ENCODE measurements at places on chromosomes 1 and 21.

DNA sequence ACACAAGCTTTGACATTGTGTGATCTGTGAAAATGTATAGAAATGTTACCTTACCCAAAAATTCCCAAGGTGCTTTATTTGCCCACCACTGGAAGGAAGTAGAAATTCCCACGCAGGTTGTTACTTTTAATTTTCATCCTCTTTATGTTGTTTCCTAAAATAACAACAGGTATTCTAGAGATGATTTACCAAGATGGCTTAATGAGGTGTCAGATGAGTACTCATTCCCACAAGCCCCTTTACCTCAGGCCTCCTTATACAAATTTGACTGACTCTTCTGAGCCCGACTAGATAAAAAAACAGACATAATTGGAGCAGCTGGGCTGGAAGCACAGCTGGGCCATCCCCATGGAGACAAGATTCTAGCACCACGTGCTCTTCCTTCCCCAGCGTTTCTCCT lies 114.6 kb downstream of the LIPI start:
- no peak for DNase-seq

DNA sequence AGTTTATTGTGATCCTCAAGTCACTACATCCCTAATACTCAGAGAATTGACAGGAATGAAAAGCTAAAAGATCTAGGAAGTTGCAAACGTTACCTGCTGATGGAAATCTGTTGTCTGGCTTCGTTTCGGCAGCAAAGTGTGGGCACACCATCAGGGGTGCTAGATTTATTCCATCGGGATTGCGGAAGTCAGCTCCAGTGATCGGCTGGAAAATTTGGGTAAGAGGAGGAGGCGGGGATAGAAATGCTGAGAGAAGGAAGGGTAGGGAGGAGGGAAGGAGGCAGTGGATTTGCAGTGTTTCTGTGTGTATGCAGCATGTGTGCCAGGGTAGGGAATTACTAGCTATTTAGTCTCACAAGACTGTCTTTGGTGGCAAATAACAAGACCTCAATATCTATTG lies at the start of gene CTSK:
TSS of gene CTSK (minus strand) at position 140 of the 400 bp plus-strand sequence. CDS start 1,455 bp downstream, outside the sequence.
- DNase-seq: no peak

DNA sequence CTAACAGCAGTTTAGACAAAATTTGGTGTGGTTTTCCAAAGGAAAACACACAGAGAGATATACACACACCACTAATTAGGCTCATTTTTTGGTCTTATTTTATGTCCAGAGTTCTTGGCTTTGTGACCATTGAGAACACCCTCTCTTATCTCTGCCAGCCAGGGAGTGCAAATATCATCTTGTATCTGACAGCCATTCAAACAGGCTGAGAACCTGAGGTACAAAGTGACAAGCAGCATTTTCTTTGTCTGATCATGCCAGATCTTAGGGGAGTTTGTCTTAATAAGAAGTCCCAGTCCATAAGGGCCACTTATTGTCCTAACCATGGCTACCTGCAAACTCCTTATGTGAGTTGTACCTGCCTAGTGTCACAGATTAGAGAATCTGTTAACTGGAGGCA lies 1165.2 kb downstream of the BRINP3 start:
- DNase-seq: no peak

- DNase-seq: no peak
These were observed 198.6 kb downstream of the PTPRC start for GRCh38 chr1:198837278-198838021.

DNA sequence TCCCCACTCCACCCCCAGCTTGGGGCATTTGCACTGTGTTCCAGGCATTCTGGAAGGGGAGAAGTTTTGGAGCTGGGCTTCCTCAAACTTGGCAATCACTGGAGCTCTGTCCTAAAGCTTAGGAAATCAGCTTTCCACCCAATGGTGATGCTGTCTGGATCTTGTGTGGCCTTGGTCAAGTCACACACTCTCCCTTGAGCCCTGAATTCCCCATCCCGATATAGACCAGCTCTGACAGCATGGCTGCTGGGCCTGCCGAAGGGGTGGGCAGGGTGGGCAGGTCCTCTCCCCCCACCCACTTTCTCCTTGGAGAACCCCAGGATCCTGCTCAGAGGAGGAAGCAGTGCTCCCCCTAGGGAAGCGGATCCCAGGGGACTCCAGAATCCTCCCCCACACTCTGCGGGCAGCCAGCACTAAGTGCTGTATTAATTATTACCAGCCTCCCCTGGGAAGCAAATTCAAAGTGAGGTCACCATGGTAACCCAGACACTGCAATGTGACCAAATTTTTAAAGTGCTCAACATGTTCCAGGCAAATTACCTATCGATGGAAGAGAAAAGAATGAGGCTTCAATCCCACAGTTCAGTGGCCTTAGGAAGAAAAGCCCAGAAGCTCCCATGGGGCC lies 21.3 kb upstream of the LDLRAP1 start:
- DNase-seq: no peak

GRCh38 chr1:235138821-235139220 lies 10.2 kb upstream of the TOMM20 start:
- no peak for DNase-seq

DNA sequence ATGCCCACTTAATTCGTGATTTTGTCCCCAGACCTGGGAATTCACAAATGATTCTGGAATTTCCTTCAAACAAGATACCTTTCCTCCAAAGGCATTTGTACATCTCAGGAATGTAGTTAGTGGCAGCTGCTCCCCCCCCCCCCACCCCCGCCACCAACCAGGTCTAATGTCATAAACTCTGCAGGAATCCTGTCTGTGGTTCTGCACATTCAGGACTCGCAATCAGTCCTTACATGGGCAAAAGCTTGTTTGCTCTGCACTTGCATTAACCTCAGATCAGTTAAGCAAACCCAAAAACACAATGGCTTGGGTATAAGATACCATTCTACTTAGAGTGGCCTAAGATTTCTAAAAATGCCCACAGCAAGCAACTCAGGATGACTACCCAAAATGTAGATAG lies 143.8 kb downstream of the TGFB2 start:
- DNase-seq: no peak

- DNase-seq: no peak
These were observed 136.3 kb upstream of the SLC44A3 start for GRCh38 chr1:94683886-94684285.

DNA sequence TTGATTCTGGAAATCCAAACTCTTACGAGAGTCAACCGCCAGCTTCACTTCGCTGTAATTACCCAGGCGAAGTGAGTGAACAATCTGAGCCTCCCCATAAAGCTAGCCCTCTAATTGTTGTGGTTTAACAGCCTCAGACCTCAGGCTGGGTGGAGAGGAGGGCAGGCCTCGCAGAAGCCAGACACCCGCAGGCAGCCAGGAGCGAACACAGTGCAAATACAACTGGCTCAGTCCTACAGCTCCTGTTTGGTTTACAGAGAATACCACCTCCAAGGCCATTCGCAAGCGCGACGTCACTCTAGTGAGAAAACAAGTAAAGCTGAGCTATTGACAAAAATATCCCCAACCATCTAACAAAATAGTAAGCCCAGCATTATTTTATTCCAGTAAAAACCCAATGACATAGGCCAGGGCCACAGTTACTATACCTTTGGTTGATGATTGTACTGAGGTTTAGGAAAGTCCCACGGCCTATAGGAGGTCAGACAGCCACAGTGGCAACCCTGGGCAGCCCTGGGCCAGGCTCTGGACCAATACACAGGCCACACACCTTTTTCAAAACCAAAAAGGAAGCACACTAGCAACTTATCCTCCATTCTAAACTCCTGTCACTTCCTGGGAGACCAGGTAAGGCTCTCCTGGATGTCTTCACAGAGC lies 163.3 kb downstream of the ETS2 start:
- no peak for DNase-seq

All from NCI-H1417 (cell line).